Kidney tubule cell (primary cell): ENCODE measurements at places on chromosomes 1 and 21.
A peak's percentile ranks its signal among the peaks of the same experiment; 100 is the strongest.

DNA sequence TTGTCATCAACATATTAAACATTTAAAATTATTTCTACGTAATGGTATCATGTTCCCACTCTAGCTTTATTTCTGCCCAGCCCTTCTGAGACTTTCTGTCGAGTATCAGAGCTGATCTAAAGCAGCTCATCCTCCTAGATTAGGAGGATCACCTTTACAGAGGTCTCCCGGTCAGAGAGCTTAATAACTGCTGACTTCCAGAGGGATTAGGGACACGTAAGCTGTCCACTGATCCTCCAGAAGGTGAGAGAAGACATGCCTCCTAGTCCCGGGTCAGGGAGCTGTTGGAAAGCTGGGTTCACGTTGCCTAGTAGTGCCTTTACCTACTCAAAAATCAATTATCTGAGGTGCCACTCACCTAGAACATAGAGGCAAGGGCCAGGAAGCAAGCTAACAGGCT is 31.2 kb upstream of the NADK start:
- DNase-seq = no peak

- peak; percentile 56 for DNase-seq
Observed at GRCh38 chr1:96234299-96234698, 487.3 kb upstream of the PTBP2 start.

- no peak for DNase-seq
Observed at GRCh38 chr1:100299521-100300222, 33.7 kb downstream of the RTCA start.

DNA sequence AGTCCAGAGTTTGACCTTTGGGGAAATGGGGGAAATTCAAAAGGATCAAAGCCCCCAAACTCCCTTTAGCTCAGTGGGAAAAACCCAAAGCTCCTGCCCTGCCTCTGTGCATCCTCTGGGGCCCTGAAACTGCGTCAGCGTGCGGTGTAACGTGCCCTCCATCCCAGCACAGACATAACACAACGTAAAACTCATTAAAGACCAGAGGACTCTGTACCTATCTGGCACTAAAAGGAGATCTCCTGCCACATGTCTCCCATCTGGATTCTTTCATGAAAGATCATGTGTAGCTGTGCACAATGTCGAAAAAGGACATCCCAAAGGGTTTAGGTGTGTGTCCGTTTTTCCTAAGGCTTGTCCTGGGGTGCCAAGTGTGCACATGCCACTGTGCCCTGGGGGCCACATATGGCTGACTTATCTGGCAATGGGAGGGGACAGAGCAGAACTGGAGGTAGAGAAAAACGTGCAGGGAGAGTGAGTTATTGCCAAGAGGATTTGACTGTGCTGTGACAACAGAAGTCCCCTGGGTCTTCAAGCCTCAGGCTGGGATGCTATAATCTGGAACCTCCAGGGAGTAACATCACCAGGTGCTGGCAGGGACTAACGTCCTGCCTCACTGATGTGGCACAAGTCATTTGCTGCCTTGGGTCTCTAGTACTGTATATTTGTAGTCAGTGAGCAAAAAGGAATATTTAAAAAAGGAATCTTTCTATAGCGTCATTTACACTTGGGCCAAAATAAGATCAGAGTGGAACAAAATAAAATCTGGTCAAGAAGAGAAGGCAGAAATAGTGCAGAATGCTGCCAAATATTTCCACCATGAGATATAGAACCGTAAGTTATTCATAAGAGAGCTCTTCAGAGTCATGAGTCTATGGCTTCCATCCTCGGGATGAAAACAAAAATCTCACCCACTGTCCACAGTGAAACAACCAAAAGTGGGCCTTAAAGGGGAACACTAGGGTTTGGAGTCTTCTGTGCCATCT is 52.3 kb downstream of the ITPKB start:
- no peak for DNase-seq

DNA sequence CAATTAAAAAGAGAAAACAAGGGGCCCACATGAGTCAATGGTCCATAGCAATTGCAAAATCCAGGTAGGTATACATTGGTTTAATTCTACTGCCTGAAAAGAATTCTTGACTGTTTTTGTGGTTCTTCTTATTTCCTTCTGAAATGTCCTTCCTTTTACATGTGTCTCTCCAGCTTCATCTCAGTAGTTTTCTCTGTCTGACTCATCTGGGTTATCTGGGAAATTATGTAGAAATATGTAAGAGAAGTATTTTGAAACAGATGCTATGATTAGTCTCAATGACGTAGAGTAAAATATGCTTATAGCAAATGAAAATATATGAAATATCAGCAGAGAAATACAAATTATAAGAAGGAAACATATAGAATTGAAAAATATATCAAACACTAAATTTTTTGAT is 953.2 kb downstream of the BRINP3 start:
- DNase-seq = no peak

- no peak for DNase-seq
Observed at GRCh38 chr1:230536641-230537155, 105.6 kb upstream of the COG2 start.

- DNase-seq = peak; percentile 91
Observed at GRCh38 chr1:66944330-66945274, 19.8 kb downstream of the MIER1 start.

DNA sequence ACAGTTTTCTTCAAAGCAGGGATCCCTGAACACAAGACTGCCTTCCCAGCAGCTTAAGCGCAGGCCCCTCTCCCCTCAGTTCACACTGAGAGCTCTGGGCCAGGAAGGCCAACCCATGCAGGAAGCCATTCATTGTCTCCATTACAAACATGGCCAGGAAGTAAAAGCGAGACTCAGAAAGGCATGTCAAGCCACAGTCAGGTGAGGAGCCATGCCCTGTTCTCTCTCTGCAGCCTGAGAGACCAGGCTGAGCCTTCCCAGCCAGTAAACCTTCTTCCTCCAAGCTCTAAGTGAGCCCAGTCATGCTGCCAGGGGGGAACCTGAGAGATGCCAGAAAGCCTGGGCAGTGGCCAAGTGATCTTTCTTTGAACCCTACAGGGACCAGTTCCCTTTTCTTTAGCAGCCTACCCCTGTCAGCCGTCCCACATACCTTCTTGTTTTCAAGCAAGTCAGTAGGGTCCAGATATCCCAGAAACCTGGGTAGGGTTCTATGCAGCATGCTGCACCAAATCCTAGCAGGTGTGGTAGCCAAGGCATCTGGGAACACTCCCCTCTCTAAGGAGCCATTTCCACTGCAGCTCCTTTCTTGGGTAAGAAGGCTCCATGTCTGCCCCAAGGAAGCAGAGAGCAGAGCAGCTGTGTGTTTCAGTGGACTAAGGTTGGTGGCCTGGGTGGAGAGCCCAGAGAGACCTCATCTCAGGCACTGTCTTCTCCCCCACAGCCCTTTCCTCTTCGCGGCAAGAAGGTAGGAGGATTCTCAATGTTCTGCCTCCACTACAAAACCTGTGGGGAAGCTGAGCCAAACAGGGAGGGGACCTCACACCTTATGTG is 977 bp downstream of the TRAF3IP3 start:
- DNase-seq = no peak

GRCh38 chr1:151825751-151826660 is 5.6 kb downstream of the RORC start:
- DNase-seq = no peak

- DNase-seq = peak; percentile 92
Observed at GRCh38 chr1:196180847-196181593, 427.2 kb downstream of the KCNT2 start.
